ENCODE measurements at places on chromosomes 3 and 15.

DNA sequence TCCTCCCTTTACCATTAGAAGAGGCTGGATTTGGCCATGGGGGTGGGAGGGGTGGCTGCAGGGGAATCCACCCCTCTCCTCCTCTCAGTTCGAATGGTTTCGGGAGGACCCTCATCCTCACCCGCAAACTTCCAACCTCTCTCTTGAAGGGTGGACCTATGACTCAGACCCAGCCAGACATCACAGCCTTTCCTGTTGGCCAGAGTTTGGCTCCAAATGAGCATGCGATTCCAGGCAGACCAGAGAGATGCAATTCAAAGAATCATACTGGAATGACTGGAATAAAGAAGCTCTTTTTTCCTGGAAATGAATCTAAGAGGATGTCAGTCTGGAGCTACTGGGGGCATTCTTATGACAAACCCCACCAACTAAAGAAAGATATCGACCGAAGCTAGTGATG lies 516.7 kb upstream of the MDFIC2 start:
- DNase-seq = no peak

- DNase-seq = no peak
These were observed 417.1 kb upstream of the ARHGEF26 start for GRCh38 chr3:153704115-153704514.

GRCh38 chr15:65377105-65377975 lies 462 bp downstream of the IGDCC3 start:
- no peak for DNase-seq

- no peak for DNase-seq
These were observed 25.9 kb downstream of the CXCR6 start for GRCh38 chr3:45969116-45969515.

DNA sequence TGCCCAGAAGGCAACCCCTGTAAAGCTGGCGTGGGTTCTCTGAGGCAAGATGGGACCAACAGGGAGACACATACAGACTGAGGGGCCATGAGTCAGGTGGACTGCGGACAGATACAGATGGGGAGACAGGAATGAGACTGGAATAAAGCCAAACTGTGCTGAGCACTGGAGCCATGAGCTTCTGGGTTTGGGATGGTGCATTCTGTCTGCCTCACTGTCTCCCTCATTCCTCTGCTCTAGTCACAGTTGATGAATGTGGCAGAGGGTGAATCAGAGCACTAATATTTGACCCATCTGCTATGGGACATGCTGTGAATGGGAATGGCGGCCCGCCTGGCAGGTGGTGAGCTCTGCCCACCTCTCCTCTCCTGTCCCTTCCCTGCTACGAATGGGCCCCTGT lies 262.9 kb downstream of the EPHB1 start:
- no peak for DNase-seq

- DNase-seq = peak; percentile 37
These were observed at the start of gene OCA2 for GRCh38 chr15:28098766-28099554. OCA2 (minus strand) TSS chr15:28099315; CDS start chr15:28081874, 17,441 bp downstream.

DNA sequence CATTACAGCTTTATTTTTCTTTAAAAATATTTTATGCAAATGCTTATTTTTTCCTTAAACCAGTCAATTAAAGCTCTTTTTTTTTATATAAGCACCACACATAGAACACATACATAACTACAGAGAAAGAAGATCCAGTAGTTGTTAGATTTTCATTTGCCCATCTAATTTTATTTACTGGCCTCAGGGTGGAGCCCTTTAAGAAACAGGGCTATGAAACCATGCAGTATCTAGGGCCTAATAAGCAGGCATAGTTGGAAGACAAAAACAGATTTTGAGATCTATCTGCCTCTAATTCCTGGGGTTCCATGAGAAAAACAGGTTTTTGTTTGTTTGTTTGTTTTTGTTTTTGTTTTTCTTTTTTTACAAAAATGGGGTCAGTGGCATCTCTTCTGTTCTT lies 120.6 kb downstream of the BCHE start:
- DNase-seq = no peak

- DNase-seq = no peak
These were observed 37.0 kb upstream of the CORO2B start for GRCh38 chr15:68541743-68542142.

- no peak for DNase-seq
These were observed 261.4 kb downstream of the EPHA3 start for GRCh38 chr3:89368846-89369245.

- no peak for DNase-seq
These were observed 51.9 kb downstream of the PBRM1 start for GRCh38 chr3:52633786-52634185.

GRCh38 chr3:42689421-42690014 lies 4.2 kb downstream of the KLHL40 start:
- DNase-seq = no peak

- DNase-seq = no peak
These were observed 174.5 kb downstream of the CACNA1D start for GRCh38 chr3:53668872-53669271.

GRCh38 chr15:44647036-44647435 lies 16.4 kb downstream of the SPG11 start:
- no peak for DNase-seq

- no peak for DNase-seq
These were observed 32.6 kb downstream of the PLCL2 start for GRCh38 chr3:16917256-16917935.

DNA sequence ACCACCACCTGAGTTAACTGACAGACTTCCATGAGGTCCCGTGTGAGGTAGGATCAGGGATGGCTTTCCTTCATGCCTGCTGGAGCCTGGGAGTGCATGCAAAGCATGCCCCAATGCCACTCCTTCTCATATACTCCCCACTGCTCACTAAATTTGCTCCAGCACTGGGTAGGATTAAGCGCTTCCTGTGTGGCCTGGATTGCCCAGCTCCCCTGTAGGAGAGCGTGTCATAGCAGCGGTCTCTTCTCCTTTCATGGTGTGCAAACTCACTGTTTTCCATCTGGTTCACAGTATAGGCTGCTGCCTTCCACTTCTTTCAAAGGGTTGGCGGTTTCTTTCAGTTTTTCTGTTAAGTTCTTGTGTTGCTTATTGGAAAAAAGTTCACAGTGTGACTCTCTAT lies 34.1 kb upstream of the ABI3BP start:
- DNase-seq = no peak

- DNase-seq = no peak
These were observed 225.6 kb upstream of the TLE3 start for GRCh38 chr15:70323111-70323851.

DNA sequence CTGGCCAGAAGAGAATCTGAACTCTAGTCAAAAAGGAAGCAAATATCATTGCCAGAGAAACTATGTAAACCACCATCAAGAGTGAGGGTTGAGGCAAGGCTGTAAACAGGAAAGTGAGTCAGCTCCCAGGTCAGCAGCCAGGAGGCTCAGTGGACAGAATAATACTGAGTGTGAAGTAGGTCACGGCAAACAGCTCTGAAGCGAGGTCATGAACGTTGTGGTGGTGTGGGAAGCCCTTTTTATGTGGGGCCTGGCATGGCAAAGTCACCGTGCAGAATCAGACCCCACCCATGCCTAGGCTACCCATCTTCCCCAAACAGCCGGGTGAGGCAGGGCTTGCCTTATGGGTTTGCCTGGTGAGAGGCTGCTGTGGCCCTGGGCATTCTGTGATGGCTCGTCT lies 43.9 kb downstream of the THBS1 start:
- peak; percentile 65 for DNase-seq

DNA sequence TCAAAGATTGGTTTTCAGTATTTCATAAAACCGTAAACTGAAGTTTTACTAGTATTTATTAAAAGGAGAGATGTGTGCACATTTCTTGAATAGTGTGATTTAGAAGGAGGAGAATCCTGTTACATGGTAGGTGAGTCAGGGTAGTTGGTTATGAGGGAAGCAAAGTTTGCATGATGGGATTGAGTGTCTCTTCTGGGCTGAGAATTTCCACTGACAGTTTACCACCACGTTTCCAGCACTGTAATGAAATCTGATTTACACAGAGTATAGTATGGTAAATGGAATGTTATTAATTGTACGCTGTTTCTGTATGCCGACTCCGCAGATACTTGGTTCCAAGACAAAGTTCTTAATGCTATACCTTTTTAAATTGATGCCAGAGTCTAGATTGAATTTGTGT lies 1.6 kb downstream of the NECTIN3 start:
- DNase-seq = no peak

DNA sequence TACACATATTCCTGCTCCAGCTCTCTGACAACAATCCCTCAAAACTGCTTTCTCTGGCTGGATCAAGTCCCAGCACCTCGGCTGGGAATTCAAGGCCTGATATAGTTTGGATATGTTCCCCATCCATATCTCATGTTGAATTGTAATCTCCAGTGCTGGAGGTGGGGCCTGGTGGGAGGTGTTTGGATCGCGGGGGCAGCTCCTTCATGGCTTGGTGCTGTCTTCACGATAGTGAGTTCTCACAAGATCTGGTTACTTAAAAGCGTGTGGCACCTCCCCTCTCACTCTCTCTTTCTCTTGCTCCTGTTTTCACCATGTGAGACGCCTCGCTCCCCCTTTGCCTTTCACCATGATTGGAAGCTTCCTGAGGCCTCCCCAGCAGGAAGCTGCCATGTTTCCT lies 47.4 kb upstream of the SYN2 start:
- DNase-seq = no peak

- DNase-seq = no peak
These were observed 318.6 kb downstream of the FGF12 start for GRCh38 chr3:192408647-192409200.

DNA sequence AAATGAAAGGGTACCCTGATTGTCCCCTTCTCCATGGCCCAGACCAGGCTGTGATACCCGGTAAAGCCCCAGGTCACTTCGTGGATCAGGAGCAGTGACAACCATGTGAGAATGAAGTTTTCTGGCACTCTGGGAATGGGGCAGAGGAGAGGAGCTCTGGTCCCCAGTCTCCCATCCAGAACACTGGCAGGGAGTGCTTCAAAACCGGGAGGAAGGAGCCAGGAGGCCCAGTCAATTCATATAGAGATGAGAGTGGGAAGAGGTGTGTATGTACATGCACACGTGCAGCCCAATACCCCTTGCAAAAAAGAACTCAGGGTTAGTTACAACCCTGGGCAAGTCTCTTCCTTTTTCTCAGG lies 101.4 kb upstream of the TLE3 start:
- DNase-seq = no peak

DNA sequence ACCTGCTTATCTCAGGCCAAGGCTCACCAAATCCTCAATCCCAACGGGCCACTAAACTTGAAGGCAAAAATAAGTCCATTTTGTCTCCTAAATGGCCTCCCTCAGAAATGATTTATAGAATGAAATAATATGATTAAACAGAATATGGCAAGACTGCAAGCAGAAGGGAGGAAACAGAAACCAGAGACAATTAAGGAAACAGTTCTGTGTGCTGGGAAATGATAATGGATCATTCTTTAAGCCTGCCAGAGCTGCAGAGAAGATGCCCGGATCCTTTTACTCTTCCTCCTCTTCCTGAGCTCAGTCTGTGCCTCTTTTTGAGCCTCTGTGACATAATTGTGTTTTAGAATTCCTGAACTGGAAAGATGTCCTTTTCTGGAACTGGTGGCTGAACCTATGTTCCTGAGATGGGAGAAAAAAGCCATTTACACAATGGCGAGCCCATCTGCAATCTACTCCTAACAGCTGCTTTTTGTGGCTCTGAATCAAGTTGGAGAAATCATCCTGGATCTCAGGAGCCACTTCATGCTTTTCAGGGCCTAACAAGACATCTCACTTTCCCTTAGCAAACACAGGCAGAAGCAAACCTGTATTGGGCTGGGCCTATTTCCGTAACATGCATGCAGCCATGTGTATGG lies 2.8 kb upstream of the ABHD2 start:
- no peak for DNase-seq

- no peak for DNase-seq
These were observed 35.6 kb downstream of the TNK2 start for GRCh38 chr3:195872800-195873199.

DNA sequence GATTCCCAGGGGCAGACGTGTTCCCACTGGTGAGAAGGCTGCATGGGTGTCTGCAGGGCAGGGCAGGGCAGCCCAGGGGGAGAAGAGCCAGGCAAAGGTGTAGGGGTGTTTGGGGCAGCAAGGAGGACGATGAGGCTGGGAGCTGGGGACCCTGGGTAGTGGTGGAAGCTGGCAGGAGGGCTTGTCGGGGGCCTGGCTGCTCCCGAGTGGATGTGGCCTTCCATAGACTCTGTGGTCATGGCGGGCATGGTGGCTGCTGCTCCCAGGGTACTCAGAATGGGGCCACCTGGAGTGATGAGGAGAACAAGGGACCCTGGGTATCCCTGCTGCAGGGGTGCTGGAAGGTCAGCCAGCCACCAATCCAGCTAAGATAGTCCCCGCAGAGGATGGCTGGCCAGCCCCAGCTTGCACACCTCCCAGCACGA lies 107.5 kb downstream of the WNT7A start:
- no peak for DNase-seq

GRCh38 chr3:72309661-72310418 lies 524.9 kb upstream of the PROK2 start:
- no peak for DNase-seq

- no peak for DNase-seq
These were observed 66.5 kb downstream of the SFMBT1 start for GRCh38 chr3:52979190-52979983.

- DNase-seq = no peak
These were observed 40.1 kb downstream of the OXSR1 start for GRCh38 chr3:38205472-38205805.

GRCh38 chr3:38556640-38557358 lies 60.7 kb downstream of the EXOG start:
- no peak for DNase-seq

DNA sequence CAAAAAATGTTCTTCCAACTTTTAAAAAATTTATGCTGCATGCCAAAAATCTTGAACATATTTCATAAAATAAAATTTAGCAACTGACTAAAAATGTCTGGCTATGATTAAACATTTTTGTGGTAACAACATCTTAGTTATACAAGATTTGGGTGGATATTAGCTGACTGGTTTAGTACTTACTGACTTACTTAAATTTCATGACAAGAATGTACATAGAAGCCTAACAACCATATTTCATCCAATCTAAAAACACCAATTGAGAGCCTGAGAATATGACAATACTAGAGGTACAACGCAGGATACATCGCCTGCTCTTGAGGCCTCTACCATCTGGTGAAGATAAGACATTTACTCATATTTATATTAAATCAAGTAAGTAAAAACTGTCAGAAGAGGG lies 34.6 kb downstream of the GNB4 start:
- no peak for DNase-seq

DNA sequence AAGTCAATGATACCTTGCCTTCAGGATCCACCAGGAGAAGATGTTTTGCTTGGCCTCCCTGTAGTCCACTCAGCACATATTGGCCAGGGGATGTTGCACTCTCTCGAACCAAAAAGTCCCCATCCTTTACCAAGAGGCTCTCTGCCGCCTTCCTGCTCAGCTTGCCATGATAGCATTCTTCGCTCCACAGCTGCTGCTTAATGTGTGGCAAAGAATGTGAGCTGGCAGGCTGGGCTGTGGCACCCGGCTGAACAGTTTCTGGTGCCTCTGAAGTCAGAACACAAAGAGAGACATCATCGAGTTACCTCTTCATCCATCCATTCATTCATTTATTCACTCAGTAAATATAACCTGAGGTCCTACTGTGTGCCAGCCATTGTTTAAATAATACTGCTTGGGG lies 23.9 kb upstream of the CEP152 start:
- no peak for DNase-seq

Measured in stimulated activated naive CD4-positive, alpha-beta T cell treated with Interleukin-2 at 50 U/mL for 16 hours (primary cell).